ENCODE measurements at places on chromosomes 3 and 15. TPM values are rescaled to one million over a fixed set of nuclear protein-coding genes. Genes with fewer than 3 reads are reported as not detected.
A peak's percentile ranks its signal among the peaks of the same experiment; 100 is the strongest.

DNA sequence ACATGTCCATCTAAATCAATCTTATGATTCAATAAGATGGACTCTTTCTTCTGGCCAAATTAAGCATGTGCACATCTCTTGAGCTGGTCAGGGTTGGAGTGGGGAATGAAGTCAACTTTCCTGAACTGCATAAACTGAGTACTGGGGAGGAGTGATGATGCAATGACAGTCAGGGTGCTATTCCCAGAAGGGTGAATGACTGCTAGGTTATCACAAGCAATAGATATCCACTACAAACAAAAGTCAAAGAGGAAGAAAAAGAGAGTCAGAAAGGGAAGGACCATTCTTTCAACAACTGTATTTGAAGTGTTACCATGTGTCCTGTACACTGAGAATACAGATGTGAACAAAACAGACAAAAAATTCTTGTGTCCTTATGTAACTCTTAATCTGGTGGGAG is 70.0 kb downstream of the ALCAM start:
- DNase-seq = no peak

Gene TM6SF1
- total RNA-seq = 26.8 TPM

DNA sequence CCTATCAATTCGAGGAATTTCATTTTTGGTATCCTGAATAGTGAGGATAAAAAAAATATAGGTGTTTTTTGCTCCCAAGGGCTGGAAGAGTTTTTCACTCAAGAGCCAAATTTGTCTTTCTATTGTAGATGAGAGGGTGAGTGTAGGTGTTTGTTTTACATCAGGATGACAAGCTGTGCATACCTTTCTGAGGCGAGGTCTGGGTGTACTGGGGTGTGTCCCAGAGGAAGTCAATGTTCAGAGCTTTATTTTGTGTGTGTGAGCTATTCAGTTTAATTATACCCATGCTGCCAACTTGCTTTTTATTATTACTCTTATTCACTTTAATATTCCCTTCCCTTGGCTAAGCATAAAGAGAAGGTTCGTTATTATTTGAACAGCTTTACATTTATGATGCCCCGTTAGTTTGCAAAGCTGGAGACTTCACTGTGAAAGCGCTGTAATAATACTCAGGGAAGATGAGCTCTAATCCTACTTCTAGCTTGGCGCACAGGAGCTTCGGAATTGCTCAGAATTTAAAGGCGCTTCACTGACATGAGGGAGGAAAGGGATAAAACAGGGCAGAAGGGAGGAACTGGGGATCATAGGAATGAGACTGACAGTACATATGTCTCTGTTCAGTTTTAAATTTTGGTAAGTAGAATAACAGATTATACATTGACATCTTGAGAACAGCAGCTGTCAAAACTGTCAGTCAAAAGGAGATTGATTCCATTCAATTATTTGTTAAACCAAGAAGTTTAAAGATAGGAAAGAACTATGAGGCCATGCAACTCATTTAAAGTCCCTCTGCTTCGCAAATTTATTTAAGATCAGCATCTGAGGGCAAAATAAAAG is 117.7 kb upstream of the TP63 start:
- no peak for DNase-seq

DNA sequence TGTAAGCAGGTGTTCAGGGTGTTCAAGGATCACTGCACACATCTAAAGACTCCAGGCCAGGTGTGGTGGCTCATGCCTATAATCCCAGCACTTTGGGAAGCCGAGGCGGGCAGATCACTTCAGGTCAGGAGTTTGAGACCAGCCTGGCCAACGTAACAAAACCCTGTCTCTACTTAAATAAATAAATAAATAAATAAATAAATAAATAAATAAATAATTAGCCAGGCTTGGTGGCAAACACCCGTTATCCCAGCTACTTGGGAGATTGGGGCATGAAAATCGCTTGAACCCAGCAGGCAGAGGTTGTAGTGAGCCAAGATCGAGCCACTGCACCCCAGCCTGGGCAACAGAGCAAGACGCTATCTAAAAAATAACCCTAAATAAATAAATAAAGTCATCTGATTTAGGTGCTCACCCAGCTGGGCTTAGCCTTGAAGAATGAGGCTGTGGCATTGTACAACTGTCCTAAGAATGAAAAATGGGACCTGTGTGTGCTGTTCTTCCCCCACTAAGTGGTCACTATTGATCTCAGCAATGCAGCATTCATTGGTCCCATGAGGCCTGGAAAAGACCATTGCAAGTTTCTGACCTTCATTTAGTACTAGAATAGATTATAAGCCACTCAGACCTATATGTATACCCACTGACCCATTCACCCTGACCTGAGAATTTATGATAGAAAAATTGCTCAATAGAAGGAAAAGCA is 82.8 kb upstream of the ABHD17C start:
- DNase-seq = no peak

- no peak for DNase-seq
These were observed 21.0 kb downstream of the IFT122 start for GRCh38 chr3:129461022-129461421.

DNA sequence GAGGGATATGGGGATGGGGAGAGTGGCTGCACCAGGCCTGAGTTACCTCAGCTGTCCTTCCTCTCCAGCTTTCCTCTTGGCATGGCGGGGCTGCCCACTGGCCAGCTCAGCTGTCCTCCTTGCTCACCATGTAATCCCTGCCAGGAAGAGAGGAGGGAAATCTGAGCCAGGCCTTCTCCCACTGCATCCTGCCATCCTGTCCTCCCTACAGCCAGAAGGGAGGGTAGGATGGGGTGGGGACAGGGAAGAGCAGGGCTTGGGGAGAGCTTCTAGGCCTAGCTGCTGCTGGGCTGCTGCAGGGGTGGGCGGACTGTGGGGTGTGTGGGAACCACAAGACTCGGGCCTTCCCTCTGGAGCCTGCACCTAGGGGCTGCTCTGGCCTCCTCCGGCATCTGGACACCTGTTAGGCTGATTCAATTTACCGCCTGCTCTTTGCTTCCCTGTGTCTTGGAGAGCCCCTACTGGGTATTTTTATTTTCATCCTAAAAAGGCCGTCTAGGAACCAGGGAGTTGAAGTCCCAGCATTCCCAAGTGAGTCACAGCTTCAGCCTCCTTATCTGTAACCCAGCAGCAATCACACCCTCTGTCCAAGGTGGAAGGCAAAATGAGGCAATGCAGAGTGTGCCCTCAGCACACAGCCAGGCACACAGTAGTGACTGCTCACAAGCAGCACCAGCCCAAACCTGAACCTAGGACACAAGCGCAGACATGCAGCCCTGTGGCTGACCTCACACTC is 13.1 kb upstream of the KY start:
- DNase-seq = no peak

DNA sequence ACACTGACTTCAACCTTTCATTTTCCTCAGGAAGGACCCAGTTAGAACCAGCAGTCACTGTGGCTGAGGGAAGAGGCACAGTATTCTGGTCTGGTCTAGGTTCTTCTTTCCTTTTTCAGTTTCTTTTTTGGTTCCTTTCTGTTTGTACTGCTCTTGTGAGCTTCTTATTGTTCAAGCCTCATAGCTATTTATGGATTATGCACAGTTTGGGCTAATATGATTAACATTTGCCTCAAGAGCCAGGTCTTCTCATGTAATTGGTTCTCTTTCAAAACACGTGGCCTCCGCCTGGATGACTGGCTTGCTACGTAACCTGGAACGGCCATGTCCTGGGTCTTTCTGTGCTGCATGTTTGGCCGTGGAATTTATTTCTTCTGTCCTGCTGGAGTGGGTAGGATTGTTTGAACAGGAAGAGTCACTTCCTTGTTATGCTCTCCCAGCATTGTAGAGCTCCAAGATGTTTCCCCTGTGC is 43.3 kb downstream of the RBMS3 start:
- peak; percentile 98 for DNase-seq

- no peak for DNase-seq
These were observed 162.2 kb downstream of the LPP start for GRCh38 chr3:188316021-188316722.

GRCh38 chr3:141413801-141414689 is 45.7 kb downstream of the ZBTB38 start:
- DNase-seq = no peak

Gene IQCH
- total RNA-seq = 2.6 TPM

Gene FANCD2OS
- total RNA-seq = not detected

DNA sequence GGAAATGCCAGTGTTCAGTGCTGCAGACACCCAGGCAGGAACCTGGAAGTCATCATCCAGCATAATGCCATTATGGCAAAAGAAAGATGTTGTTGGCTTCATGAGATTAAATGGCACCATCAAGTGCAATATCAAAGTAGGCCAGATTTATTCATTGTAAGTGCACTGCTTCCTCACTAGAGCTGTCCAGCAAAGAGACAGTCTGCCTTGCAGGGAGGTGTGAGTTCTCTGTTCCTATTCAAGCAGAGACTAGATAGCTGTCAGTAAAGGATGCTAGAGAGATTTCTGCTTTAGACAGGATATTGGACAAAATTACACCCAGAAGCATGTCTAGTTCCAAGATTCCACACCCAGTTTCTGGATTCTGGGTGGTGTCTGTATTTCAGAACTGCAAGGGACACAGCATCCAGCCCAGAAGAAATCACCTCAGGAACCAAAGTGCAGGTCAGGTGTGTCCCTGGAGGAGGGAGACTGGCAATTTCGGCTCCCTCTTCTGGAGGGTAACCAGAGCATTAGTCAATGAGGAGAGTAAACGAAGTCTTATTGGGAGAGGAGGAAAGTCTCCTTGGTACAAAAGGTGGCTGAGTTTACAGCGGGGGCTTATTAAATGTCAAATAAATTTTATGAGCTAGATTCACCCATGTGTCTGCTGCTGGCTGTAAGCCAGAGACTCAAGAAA is 377.3 kb downstream of the EPHB1 start:
- no peak for DNase-seq

GRCh38 chr15:69391046-69391757 is 22.9 kb upstream of the KIF23 start:
- DNase-seq = no peak

DNA sequence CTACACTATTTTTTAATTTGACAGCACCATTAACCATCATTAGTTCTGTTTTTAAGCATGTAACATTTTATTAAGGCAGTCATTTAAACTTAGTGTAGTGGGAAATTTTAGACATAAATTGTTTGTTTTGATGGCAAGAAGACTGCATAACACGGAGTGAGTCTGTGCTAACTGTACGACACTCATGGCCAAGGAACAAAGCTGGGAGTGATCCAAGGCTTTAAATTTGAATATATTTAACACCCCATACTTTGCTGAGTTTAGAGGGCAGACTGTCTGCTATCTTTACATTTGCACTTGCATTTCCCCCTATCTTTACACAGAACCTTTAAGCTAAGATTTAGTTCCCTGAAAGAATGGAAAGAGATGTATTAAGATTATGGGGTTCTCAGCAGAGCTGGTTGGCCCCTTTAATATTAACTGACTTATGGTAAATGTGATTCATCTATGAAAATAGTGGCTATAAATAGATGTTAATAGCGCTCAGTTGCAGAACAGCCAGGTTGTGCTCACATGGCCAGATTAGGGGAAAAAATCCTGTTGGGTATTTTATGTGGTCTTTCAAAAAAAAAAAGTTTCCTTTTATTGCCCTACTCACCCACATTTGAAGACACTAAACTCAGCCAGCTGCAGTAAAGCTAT is 120.7 kb downstream of the CMSS1 start:
- DNase-seq = peak; percentile 41

- no peak for DNase-seq
These were observed 53.8 kb upstream of the SPPL2A start for GRCh38 chr15:50819344-50819743.

DNA sequence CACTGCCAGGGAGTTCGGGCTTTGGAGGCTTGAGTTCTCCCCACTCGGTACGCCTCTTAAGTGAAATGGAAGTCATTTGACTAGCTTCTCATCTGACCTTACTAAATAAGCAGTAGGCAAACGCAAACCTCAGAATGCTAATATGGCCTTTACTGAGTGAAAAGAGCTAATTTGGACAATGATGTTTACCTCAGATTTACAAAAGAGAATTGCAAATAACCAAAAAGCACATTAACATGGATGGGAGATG is 1.6 kb upstream of the RNU6-1 start:
- no peak for DNase-seq

DNA sequence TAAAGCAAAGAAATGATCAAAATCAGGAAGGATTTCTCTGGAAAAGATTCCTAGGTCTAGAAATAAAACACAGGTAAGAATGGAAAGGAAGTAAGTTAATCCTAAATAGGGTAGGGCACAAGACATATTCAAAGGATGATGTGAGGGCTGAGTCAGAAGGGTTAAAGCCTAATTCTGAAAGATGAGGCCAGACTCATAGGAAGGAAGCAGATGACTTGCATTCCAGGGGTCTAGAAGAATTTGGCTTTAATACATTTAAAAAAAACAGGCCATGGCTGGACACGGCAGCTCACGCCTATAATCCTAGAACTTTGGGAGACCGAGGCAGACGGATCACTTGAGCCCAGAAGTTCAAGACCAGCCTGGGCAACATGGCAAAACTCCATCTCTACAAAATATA is 3.2 kb downstream of the SSR3 start:
- DNase-seq = no peak

DNA sequence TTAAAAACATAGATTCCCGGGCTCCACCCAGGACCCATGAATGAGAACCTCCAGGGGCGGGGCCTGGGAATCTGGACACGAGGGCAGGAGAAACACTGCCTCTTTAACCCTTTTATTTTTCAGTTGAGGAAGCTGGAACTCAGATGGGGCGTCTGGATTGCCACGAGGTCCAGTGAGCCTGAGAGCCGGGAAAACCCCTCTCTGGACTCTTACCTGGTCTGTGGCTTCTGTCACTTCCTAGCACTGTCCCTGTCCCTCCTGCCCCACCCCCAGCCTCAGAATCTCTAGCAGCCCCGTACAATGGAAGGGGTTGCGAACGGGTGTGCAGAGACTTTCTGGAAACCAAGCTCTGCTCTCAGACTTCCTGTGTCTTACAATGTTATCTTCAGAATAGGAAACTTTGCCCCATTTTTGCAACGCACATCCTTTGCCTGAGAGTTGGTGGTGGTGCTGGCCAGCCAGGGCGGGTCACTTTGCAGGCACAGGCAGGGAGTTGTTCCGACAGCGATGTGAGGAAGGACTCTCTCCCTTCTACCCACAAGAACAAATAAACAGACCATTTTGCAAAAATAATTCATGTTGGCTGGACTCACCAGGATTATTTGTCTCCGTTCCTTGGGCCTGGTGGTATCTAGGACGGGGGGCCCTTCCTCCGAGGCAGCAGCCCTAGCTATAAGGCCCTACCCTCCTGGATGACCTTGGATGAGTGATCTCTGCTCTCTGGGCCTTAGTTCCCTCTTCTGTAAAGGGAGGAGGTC is 59.1 kb downstream of the SMAD6 start:
- DNase-seq = peak; percentile 71

DNA sequence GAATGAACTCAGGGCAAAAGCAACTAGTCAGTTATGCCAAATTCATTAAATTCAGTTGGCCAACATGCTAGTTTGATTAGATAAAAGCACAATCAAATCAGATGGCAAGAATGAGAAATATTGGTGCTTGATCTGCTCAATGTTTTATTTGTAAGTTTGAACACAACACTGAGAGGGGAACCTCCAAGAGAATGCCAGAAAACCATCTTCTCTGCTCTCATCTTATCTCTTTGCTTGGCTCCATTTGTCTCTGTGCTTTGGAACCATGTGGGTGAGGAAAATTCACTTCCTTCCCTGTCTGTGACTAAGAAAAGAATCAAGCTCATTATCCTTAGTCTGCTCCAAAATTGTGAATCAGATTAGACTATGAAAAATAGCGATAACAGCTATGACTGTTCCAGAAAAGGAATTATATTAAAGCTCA is 43.6 kb upstream of the DCBLD2 start:
- peak; percentile 46 for DNase-seq

GRCh38 chr3:37762698-37763097 is 99.0 kb upstream of the CTDSPL start:
- no peak for DNase-seq
